Diencephalon (tissue), 1 donor: ENCODE measurements at places on chromosomes 2 and 18. TPM values are rescaled to one million over a fixed set of nuclear protein-coding genes. Genes with fewer than 3 reads are reported as not detected.

The TANC1 gene
- 16.6 TPM for total RNA-seq

The MFSD2B gene
- total RNA-seq = 0.92 TPM

The FOXI3 gene
- not detected for total RNA-seq

The TMEM200C gene
- 10.6 TPM for total RNA-seq

The MBD1 gene
- total RNA-seq = 47.3 TPM

The G6PC2 gene
- not detected for total RNA-seq

The CRYGC gene
- not detected for total RNA-seq

The CPS1 gene
- total RNA-seq = 3.2 TPM

The PEX13 gene
- 61.1 TPM for total RNA-seq
